ENCODE measurements at places on chromosomes 2 and 18. TPM values are rescaled to one million over a fixed set of nuclear protein-coding genes. Genes with fewer than 3 reads are reported as not detected.

DNA sequence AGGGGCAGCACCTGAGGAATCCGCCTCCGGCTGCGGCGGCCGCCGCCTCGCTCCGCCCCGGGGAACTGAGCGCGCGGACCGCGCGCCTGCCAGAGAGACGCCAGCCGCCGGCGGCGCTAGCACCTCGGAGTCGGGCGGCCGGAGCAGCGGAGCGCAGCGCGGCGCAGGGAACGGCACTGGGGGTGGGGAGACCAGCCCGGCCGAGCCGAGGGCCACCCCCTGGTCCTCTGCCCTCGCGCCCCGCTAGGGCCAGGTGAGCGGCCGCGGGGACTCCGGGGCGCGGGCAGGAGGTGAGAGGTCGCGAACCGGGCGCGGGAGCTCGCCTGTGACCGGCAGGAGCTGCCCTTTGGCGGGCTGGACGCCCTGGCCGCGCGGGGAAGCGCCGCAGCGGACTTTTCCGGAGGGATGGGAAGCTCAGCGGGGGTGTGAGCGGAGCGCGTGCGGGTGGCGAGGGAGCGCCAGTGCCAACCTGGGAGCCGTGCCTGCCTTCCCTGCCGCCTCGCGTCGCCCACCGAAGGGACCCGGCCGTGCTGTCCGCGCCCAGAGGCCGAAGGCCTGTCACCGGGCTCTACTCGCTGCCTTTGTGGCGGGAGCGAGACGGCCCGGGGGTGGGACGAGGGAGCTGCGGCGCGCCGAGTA is at the start of gene GREB1L:
GREB1L (plus strand) TSS at position 92 of the 639 bp plus-strand sequence. CDS start 141,287 bp downstream, outside the sequence.
- DNase-seq: peak; percentile 61

GRCh38 chr18:78507217-78507616 is 472.4 kb upstream of the SALL3 start:
- no peak for DNase-seq

The RAD51AP2 gene
- total RNA-seq: not detected

DNA sequence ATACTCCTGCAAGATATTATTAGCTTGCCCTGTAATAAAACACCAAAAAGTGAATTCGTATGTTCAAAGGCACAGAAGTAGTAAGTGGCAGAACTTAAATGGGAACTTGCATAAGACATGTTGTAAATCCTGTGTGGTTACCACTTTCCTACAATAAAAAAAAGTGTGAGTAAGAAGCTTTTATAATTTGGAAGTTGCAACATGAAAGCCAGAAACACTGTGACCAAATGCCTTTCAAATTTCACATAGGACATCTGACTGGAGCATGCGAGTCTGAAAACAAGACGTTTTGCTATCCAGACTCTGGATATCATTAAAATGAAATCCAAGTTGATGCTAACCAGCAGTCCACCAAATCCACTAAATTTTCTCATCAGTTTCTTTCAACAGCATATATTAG is 886.2 kb upstream of the NRXN1 start:
- no peak for DNase-seq

DNA sequence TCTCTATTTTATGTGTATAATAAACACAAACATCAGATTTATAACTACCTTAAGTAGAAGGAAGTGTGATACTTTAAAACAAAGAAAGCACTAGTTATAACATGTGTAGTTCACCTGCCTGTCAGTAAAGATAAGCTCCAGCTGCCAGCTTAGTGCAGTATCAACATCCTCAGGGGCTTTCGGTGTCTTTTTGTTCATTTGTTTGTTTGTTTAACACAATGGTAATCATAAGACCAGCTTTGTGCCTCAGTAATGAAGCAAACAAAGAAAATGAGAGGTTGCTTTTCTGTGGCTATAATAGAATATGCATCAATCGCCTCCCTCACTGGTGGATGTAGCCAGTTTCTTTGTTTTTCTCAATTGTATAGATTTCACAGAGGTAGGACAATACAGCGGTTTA is 1499.0 kb upstream of the TMEFF2 start:
- no peak for DNase-seq

GRCh38 chr2:168622559-168622958 is 166.5 kb downstream of the CERS6 start:
- DNase-seq: no peak

DNA sequence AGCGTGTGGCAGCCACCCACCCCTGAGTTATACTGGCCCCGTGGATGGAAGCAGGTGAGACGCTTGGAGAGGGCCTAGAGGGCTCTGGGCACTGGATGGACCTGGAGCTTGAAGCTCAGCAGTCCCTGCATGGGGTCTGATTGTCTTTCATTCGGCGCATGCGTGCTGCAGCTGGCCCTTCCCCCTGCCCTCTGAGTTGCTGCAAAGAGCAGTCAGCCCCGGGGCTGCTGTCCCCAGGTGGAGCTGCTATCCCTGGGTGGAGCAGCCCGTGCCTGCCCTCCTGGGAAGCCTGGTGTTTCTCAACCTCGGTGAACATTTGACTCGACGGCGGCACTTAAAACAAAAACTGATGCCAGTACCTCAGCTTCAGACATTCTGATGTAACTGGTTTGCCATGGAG is 29.6 kb downstream of the IGFBP5 start:
- no peak for DNase-seq

The TRABD2A gene
- 0.32 TPM for total RNA-seq

The NPHP1 gene
- 10.3 TPM for total RNA-seq

DNA sequence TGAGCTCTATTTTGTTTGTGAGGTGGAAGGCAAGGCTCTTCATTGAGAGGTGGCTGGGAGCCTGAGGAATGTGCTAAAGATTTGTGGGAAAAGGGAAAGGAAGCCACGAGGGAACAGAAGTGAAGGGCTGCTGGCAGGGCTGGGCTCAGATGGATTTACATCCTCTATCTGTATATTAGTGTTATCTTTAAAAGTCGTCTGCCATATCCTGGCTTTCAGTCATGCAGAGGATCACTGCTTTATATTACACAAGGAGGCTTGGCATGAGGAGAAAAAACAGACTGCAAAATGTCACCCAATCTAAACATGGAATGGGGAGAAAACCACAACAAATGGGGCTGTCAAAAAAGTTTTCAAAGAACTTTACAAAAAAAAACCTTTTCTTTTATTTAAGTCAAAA is 434.4 kb downstream of the HRH4 start:
- DNase-seq: no peak

DNA sequence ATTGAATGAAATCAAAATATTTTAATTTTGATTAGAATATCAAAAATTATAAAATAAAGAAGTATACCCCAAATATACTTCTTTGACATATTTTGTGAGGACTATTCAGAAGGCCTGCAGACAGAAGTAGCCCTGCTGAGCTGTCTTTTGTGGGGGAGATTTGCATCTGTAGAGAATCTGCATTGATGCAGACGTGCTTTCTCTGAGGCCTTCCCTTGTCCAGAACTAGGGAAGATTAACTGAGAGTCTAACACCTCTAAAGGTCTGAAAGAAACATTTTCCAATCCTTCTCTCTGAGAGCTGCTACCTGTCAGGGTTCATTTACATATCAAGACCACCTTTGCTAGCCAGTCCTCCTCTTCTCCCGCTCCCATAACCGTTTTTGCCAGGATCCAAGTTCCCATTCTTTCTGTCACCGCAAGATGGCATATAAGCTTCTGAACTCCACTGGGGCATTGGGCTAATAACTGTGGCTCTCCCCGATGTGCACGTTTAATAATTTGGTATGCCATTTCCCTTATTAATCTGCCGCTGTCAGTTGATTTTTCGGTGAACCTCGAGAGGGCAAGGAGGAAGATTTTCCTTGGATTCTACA is 510.4 kb upstream of the CNTNAP5 start:
- DNase-seq: no peak

Data from psoas muscle (tissue), 8 donors.